ENCODE measurements at places on chromosomes 5 and 9.

- DNase-seq = no peak
Measured at GRCh38 chr5:160628619-160628968, 206.9 kb downstream of the PTTG1 start.

DNA sequence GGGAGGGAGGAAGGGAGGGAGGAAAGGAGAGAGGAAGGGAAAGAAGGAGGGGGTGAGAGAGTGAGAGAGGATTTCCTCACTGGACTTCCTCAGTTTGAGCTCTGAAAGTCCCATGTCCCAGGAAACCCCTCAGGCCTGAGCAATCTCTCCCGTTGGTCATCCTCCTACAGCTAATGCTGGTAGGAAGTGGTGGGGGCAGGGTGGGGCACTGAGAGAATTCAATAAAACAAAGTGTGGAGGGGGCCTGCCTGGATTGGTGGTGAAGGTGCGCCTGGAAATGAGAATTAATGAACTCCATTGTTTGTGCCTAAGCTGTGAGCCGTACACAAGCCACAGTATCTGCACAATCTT, 195.0 kb downstream of the RGS3 start:
- DNase-seq = no peak

- DNase-seq = no peak
Measured at GRCh38 chr9:95429096-95429495, 87.7 kb downstream of the PTCH1 start.

GRCh38 chr9:116662646-116663310, 24.3 kb upstream of the TRIM32 start:
- DNase-seq = peak; percentile 44

DNA sequence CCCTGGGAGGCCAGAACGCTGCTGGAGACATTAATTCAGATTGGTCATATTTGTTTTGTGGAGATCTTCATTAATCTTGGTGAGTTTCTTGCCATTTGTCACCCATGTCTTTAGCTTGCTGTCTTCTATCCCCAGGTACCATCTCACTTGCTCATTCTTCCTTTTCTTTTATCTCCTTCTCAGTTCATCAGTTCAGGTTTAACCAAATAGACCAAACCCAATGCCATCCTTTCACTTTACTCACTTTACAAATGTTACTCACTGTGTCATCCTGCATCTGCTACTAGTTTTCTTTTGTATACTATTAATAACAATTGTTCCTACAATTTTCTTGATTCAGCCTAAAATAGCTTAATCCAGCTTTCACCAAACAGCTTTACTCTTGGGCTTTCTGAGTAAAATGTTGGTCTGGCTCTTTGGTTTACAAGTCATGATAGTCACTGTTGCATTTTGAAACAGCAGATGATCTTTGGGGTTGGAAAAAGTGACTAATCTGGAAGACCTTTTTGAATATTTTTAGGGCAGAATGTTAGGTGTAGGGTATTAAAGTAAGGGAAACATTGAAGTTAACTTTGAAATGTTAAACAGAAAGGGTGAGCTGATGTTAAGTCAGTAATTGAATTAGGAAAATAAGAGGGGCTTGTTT, 246.9 kb downstream of the ZSWIM6 start:
- no peak for DNase-seq

DNA sequence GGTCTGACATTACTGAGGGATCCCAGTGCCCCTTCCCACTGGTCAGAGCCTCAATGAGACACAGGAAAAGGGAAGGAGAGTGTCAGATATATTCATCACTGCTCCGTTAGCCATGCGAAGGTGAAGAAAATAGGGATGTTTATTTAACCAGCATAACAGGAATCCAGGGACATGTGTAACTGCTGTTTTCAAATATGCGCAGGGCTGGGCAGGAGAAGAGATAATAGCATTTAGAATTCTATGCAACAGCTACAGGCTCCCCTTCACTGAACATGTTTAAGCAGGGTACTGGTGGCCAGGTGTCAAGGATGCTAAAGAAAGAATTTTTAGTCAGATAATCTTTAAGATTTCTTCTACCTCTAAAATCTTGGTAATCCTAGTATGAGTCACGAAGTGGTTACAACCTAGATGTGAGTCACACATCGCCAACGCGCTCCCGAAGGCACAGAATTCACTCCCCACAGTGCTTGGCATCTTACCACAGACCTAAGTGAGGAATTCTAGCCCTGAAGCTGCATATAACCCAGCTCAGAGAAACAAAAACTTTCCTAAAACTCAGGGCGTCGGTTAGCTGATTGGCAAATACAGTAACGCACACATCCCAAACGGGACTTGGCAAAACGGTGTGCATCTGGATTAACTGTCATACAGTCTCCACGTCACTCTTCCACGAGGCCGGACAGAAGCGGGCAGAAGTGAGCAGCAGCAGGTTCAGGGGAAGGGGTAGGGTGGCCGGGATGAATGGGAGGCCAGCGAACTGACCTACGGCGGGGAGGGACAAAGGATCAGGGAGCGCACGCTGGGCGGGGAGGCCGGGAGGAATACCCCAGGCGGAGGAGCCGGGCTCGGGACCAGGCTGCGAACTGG, 1.1 kb downstream of the CTNNAL1 start:
- peak; percentile 83 for DNase-seq

DNA sequence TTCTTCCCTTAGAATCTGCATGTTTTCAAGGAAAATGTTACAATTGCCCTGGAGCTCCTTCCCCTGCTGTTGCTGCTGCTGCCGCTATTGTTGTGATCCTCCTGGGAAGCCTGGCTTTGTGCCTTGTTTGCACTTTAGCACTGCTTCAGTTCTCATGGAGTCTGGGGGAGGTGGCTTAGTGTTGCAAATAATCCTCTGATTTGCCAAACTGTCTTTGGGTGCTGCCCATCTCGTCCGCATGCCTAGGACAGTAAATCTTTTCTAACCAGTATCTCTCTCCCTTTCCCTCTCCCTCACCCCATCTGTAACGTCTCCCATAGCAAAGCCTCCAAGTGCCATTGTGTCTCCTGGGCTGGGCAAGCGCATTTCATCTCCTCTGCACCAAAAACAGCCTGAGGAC, 30.3 kb downstream of the FAM240B start:
- no peak for DNase-seq

GRCh38 chr9:7094576-7094975, 336.8 kb downstream of the KDM4C start:
- no peak for DNase-seq

DNA sequence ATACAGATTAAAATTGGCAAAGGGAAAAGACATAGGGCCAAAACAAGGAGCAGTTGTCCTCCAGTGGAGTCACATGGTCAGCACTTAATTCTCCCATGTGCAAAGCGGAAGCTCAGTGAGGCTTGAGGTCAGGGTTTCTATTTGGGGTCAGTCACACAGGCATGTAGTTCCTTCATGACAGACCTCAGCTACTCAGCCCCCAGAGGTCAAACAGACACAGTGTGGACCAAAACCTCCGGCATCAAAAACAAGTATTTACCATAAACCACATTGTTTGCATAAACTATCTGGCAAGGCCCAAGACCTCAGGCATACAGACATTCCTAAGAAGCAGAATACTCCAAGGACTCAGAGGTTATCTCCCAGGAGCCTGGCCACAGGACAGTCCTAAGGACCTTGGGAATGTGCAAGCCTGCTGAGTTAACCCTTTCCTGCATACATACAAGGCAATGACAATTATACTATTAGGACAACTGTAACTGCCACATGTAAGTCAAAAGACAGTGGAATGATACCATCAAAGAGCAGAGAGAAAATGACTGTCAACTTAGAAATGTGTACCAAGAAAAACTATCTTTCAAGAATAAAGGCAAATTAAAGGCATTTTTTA, 28.7 kb upstream of the FNIP1 start:
- no peak for DNase-seq

DNA sequence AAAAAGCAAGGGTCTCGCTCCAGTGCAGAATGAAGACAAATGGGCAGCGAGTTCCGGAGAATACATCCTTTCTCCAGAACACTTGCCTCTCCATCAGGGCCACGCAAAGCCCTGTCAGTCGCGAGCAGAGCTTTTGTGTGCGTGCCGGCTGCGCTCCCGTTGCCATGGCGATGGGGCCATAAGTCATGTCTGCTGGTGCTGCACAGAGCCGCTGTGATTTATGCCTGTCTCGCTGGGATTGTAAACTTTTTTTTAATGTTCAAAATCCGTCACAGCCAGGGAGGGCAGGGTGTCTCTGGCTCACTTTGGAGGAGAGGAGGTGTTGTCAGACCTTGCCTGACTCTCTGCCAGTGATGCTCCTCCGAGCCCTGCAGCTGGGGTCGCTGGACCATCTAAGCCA, 272.7 kb downstream of the TRIM32 start:
- DNase-seq = no peak

GRCh38 chr9:135220601-135221575, 133.4 kb downstream of the OLFM1 start:
- DNase-seq = no peak

Data from GM03348 (cell line).